ENCODE measurements at places on chromosomes 5 and 9.
A peak's percentile ranks its signal among the peaks of the same experiment; 100 is the strongest.

- no peaks in the 10 kb centered on the region for H3K36me3 ChIP-seq
- peak overlapping the region; percentile 80 for H3K4me3 ChIP-seq
- no peak overlapping the region for H3K27ac ChIP-seq
- peaks cover 100% of the 10 kb centered on the region for H3K27me3 ChIP-seq
- peaks cover 53% of the 10 kb centered on the region for H3K4me1 ChIP-seq
Observed at GRCh38 chr5:51381761-51382474, 1.3 kb upstream of the ISL1 start.

GRCh38 chr5:95973793-95974325 is 12.2 kb upstream of the ELL2 start:
- DNase-seq, result no peak
- H3K27ac ChIP-seq, result no peak overlapping the region
- H3K4me1 ChIP-seq, result peaks cover 9% of the 10 kb centered on the region
- no peaks in the 10 kb centered on the region for H3K36me3 ChIP-seq

GRCh38 chr9:101445353-101446029 is 9.9 kb upstream of the ALDOB start:
- no peak for DNase-seq
- peaks cover 5% of the 10 kb centered on the region for H3K4me1 ChIP-seq
- H3K36me3 ChIP-seq, result no peaks in the 10 kb centered on the region
- no peak overlapping the region for H3K27ac ChIP-seq

- H3K4me3 ChIP-seq, result no peak overlapping the region
- H3K27me3 ChIP-seq, result peaks cover 3% of the 10 kb centered on the region
- DNase-seq, result no peak
- no peaks in the 10 kb centered on the region for H3K36me3 ChIP-seq
Observed at GRCh38 chr5:53169933-53170332, 60.4 kb upstream of the MOCS2 start.

DNA sequence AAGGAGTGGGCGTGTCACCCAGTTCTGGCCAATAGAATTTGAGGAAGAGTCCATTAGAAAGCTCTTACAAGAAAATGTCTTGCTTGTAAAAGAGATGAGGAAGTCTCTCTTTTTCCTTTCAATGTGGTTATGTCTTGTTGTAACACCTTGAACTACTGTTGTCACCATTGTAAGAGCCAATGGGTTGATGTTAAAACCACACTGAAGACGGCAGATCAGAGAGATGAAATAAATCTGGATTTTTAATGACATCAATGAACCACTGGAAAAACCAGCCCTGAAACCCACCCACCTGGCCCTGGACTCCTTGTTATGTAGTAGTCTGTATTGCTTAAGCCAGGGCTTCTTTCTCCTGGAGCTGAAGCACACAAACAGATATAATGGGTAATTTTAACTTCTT is 83.8 kb upstream of the ERCC6L2 start:
- peaks cover 19% of the 10 kb centered on the region for H3K4me1 ChIP-seq
- no peak overlapping the region for H3K4me3 ChIP-seq
- DNase-seq, result no peak
- H3K27ac ChIP-seq, result no peak overlapping the region
- H3K27me3 ChIP-seq, result peaks cover 3% of the 10 kb centered on the region
- no peaks in the 10 kb centered on the region for H3K36me3 ChIP-seq

DNA sequence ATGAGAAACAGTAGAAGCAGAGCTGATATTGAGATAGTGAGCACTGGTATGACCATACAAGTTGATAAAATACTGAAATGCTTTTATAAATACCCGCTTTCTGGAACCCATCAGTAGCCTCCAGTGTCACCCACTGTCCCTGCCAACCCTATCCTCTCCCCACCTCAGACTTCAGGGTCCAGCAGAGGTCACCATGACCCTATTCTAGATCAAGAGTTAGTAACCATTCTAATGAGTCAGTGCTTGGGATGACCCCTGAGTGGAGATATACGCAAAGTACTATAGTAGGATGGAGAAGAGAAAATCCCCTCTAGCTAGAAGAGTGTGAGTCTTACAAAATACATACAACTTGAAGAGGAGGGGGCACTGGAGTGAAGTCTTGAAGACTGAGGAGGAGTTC is 297.9 kb upstream of the BRINP1 start:
- no peak for DNase-seq
- no peak overlapping the region for H3K27ac ChIP-seq
- H3K4me1 ChIP-seq, result peaks cover 10% of the 10 kb centered on the region
- H3K36me3 ChIP-seq, result no peaks in the 10 kb centered on the region
- peaks cover 11% of the 10 kb centered on the region for H3K27me3 ChIP-seq

- no peak overlapping the region for H3K27ac ChIP-seq
- H3K36me3 ChIP-seq, result no peaks in the 10 kb centered on the region
- DNase-seq, result no peak
- H3K4me3 ChIP-seq, result no peak overlapping the region
Observed at GRCh38 chr5:79200573-79201183, 35.3 kb upstream of the JMY start.

GRCh38 chr5:56962286-56962685 is 10.4 kb upstream of the MIER3 start:
- DNase-seq, result no peak
- H3K27ac ChIP-seq, result no peak overlapping the region
- H3K4me1 ChIP-seq, result no peaks in the 10 kb centered on the region
- peaks cover 35% of the 10 kb centered on the region for H3K27me3 ChIP-seq
- no peaks in the 10 kb centered on the region for H3K36me3 ChIP-seq

DNA sequence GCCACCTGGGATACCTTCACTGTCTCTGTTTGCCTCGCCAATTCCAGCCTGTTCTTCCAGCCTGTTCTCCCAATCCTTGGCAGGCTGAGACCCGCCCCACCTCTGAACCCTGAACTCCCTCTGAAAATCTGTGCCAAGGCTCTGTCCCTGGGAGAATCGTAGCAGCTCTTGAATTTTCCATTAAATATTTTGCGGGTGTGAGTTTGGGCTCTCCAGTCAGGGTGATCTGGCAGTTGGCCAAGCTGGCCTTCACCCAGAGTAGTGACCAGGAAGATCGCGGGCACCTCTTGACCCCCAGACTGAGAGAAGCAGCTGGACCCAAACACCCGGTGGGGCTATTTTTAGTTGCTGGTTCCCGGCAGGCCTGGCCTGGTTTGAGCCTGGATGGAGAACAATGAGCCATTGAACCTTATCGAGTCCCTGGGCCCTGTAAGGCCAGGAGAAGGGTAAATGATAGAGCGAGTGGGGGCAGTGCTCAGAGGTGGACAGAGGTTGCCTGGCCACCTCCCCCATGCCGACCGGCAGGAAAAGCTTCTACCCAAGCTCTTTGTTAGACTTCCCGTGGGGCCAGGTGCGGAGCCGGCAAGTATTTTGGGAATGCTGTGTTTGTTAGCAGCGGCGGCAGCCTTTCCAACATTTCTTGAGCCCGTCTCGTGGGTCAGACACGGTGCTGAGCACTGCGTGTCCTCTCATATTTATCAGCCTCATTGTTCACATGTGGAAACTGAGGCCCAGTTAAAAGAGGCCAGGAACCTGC is 146.2 kb downstream of the RGS3 start:
- peaks cover 32% of the 10 kb centered on the region for H3K4me1 ChIP-seq
- H3K36me3 ChIP-seq, result no peaks in the 10 kb centered on the region
- H3K27me3 ChIP-seq, result peaks cover 3% of the 10 kb centered on the region
- H3K4me3 ChIP-seq, result no peak overlapping the region

Measured in nephron progenitor cell (in vitro differentiated cells).